Glomerular endothelial cell (primary cell): ENCODE measurements at places on chromosomes 11 and 22.
A peak's percentile ranks its signal among the peaks of the same experiment; 100 is the strongest.

DNA sequence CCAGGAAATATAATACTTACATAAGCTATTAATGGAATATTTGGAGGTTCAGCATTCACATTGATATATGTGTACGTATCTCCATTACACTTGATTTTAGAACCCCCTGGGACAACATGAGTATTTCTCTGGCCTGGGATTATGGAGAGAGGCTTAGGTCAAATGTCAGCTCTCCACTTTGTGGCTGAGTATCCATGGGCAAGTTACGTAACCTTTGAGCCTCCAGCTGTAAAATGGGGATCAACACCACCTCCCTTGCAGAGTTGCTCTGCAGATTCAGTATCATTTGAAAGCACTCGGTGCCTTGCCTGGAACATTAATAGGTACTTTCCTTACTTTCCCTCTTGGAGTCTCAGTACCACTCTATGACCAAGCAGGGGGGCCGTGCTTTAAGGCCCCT is 33.2 kb downstream of the C22orf31 start:
- no peak for DNase-seq

GRCh38 chr22:43550672-43551071 is 138.9 kb downstream of the MPPED1 start:
- DNase-seq = no peak

DNA sequence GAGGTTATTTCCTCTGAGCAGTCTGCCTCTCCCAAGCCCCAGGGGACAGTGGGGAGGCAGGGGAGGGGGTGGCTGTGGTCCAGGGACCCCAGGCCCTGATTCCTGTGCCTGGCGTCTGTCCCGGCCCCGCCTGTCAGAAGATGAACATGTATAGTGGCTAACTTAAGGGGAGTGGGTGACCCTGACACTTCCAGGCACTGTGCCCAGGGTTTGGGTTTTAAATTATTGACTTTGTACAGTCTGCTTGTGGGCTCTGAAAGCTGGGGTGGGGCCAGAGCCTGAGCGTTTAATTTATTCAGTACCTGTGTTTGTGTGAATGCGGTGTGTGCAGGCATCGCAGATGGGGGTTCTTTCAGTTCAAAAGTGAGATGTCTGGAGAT is 3.1 kb downstream of the PIM3 start:
- DNase-seq = no peak

GRCh38 chr22:32868946-32869345 is 67.4 kb downstream of the TIMP3 start:
- no peak for DNase-seq

DNA sequence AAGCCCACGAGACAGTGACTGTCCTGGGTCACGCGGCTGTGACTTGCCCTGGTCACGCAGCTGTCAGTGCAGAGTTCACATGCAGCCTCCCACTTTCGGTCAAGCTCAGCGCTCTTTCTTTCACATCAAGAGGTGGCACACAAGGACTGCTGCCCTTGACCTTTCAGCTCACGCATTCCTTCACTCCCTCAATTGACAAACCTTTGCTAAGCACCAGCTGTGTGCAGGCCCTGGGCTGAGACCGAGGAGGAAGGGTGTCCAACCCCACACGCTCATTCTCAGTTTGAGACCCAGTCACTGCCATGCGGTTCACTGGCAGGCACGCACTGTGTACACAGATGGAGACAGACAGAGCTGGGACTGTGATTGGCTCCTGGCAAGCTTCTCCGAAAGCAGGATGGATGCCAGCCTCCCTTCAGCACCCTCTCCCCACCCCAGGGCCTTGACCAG is 70.3 kb downstream of the SCUBE1 start:
- no peak for DNase-seq

GRCh38 chr11:102476812-102477211 is 24.2 kb upstream of the TMEM123 start:
- DNase-seq = no peak

DNA sequence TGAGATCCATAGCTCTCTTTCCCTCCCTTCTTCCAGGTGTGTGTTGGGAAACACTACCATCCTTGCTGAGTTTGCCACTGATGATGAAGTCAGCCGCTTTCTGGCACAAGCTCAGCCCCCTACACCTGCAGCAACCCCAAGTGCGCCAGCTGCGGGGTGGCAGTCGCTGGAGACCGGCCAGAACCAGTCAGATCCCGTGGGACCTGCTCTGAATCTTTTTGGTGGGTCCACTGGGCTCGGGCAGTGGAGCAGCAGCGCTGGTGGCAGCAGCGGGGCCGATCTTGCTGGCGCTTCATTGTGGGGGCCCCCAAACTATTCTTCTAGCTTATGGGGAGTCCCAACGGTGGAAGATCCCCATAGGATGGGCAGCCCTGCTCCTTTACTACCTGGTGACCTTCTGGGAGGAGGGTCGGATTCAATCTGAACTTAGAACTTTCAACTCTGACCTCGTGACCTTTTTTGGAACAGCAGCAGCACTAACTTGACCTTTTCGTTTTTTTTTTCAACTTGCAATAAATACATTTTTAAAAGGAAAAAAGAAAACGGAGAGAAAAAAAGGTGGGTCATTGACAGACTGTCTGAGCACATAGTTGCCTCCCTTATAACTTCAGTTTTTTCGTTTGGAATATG is 23.4 kb upstream of the ADSL start:
- no peak for DNase-seq

DNA sequence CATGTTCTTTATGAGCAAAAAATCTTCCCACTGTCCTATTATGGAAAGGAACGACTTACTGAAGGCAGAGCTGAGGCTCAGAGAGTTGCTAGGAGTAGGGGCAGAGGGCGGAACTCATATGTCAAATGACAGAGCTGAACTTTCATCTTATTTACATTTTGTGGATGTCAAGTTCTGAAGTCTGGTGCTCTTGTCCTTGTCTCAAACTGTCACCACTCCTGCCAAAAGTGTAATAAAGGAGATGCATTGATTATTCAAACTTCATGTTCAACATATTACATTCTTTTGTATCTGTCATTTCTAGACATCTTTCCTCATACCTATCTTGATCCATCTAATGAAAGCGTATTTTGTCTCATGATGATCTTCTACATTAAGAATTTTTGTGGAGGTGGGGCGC is 57.1 kb upstream of the C11orf87 start:
- no peak for DNase-seq

GRCh38 chr11:60498853-60499252 is 6.3 kb downstream of the MS4A12 start:
- DNase-seq = no peak

GRCh38 chr11:62446091-62446490 is 27.3 kb downstream of the SCGB1A1 start:
- no peak for DNase-seq

- no peak for DNase-seq
Measured at GRCh38 chr11:16395601-16396000, 39.3 kb upstream of the SOX6 start.

DNA sequence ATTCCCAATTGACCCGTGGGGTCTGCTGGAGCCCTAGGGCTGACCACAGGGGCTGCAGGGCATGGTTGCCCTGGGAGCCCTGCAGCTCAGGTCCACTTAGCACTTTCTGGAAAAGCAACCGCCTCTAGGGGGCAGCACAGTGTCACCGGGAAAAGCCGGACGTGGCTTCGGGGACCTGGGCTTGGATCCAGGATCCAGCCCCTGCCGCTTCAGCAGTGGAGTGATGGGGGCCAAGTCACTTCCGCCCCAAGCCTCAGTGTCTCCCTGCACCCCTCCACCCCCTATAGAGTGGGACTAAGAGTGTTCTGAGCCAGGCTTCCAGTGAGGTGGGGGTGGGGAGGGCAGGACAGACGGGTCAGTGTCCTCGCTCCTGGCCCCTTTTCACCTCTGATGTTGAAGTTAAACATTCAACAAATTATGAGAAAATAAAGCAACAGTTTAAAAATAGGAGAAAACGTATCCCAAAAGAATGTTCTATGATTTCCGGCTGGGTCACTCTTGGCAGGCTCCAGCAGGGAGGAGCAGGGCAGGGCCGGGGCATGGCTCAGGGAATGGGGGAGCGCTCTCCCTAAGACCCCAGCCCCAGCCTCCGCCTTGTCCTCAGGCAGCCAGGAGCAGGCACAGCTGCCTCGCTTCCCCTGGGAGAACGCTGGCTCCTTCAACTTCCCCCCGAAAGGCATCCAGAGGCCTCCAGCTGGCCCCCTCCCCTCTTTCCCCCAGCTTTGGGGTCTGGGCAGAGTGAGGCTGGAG is 96.5 kb upstream of the FGF3 start:
- peak; percentile 16 for DNase-seq

- DNase-seq = no peak
Measured at GRCh38 chr11:15911377-15912044, 444.8 kb downstream of the SOX6 start.

DNA sequence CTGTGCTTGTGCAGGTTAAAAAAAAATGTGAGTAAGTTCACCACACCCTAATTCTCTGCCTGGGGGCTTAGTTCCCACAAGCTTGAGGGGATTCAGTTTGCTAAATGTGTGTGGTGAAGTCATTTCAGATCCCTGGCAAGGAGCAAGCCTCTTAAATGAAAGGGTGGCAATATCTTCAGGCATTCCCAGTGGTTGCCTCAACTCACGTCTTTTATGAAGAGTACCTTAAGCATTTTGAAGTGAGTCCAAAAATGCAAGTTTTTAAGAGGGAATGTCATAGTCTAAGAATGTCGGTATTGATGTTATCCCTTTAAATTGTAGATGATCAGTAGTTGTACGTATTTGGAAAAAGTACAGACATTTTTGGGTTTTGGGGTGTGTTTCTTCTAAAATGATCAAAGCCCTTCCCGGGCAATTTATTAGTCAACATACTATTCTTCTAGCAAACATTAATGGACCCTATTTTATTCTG is 4.9 kb downstream of the TCP11L1 start:
- DNase-seq = no peak

- no peak for DNase-seq
Measured at GRCh38 chr11:16881074-16881709, 133.0 kb downstream of the PLEKHA7 start.

- DNase-seq = no peak
Measured at GRCh38 chr11:66325263-66325671, 8.4 kb upstream of the CD248 start.

DNA sequence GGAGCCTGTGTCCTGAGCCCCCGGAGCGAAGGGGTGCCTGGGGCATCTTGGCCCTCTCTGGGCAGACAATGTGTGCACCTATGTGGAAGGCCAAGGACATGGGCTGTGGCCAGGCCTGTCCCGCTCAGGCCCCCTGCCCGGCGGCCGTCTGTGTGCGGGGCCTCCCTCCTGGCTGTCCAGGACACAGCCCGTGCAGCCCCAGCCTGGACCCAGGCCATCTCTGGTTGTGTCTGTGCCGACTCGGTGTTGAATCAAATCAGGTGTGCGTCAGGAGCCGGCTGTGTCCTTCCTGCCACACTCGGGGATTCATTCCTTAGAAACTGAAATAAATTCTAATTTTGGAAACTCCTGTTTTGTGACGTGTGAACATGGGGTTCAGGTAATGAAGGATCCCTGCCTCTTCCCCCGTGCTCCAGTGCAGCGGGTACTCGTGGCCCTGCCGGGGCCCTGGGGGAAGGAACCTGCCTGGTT is 1.5 kb upstream of the SELENOO start:
- DNase-seq = no peak
